Spleen (tissue), 13 donors: ENCODE measurements at places on chromosomes 5 and 9. TPM values are rescaled to one million over a fixed set of nuclear protein-coding genes. Genes with fewer than 3 reads are reported as not detected.

- H3K27ac ChIP-seq: no peak overlapping the region
- H3K36me3 ChIP-seq: no peaks in the 10 kb centered on the region
- no peak overlapping the region for H3K4me3 ChIP-seq
- no peaks in the 10 kb centered on the region for H3K27me3 ChIP-seq
Measured at GRCh38 chr5:53407373-53407772, 73.1 kb upstream of the FST start.

GRCh38 chr5:74288448-74289108 is 351.9 kb downstream of the ENC1 start:
- no peak overlapping the region for H3K4me3 ChIP-seq
- no peaks in the 10 kb centered on the region for H3K36me3 ChIP-seq
- no peaks in the 10 kb centered on the region for H3K4me1 ChIP-seq

DNA sequence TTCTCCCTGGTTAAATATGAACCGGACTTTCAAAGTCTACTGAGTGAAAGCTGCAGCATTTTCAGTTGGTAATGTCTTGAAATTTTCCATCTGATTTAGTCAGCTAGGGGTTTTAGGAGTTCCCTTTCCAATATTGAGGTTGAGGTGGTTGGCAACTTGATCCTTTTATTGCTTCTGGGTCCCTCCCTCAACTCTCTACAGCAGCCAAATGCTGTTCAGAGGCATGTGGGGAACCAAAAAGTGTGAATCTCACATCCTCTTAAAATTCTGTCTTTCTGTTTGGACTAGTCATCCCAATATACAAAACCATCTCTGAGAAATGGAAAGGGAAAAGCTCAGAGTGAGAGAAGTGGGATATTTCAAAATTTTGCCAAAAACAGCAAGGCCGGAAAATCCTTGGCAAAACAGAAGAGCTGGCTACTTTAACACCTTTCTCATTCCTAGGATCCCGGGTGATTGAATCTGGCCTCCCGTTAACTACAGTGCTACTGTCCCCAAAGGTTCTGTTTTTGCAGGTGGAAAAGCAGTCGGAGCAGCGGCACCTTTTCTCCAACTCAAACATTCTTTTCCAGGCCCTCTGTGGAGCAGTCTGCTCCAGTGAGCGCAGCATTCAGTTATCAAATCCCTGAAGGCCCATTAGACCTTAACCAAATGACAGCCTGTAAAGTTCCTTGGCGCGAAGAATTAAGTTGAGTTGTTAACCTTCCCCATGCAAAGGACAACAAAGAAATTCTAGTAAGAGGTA is 345.9 kb upstream of the NUDT12 start:
- H3K4me3 ChIP-seq: no peak overlapping the region
- H3K4me1 ChIP-seq: no peaks in the 10 kb centered on the region
- no peak for DNase-seq

Gene PIP5K1B
- 4.3 TPM for total RNA-seq

DNA sequence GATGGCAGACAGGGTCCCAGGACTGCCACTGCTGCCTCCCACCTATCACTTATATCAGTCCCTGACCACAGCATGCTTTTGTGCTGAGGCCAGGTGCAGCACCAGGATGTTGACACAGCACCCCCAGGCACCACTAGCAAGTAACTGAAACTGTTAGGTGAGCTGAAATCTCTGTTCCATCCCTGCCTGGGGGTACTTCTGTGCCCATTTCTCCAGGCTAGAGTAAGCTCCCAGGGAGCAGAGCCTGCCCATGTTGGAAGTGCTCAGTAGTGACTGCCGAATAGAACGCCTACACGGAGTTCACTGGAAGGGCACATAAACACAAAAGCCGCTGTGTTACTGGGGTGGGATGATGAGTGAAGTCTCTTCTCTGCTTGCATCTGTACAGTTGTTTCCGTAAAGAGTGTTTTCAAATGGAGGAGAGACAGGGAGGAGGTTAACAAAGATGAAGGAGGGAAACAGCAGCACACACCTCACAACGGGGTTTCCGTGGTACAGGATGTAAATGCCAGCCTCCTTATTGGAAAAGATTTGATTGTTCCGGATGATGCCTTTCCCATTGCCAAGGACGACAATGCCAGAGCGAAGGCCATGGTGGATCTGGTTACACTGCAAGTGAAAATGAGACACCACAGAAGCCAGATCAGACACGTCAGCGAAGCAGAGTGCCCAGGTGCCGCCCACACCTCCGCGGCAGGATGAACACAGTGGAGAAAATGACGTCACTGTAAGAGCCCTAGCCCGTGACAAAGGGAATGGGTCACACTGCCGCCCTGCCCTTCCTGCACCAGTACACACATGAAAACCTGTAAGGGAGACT is 43.1 kb downstream of the POLR1E start:
- peaks cover 3% of the 10 kb centered on the region for H3K4me1 ChIP-seq
- peak overlapping the region; percentile 58 for H3K27ac ChIP-seq

DNA sequence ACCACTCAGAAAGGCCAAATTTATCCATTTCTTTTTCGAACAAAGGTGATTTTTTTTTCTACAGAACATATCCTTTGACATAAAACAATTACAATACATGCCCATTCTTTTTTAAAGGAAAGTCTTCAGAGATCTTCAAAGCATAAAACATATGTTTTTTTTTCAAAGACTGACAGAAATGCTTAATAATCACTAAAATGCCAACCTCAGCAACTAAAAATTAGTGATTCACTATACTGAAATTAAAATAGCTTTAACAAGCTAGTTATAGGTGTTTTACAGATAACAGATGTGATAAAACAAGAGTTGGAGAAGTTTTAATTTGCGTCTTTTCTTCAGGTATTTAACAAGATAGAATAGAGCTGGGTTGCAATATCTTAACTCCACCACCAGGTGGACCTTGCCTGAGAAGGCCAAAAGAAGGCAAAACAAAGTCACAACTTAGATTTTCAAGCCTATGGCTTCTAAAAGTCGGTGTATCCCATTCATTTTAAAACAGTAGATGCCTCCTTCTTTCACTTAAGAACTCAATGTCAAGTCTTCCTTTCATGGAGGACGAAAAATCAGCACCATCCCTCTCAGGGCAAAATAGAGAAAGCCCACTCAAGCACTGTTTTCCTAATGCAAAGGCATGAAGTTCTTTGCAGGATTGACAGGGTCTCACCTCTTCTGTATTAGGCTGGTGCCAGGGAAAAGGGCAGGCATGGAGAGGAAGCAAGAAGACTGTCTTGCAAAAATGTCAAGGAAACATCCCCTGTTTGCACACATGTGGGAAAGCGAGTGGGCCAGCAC is 31.1 kb upstream of the CPLX2 start:
- DNase-seq: no peak
- H3K4me3 ChIP-seq: no peak overlapping the region
- no peaks in the 10 kb centered on the region for H3K36me3 ChIP-seq
- H3K27ac ChIP-seq: no peak overlapping the region

Gene TLE1
- 37.0 TPM for total RNA-seq

DNA sequence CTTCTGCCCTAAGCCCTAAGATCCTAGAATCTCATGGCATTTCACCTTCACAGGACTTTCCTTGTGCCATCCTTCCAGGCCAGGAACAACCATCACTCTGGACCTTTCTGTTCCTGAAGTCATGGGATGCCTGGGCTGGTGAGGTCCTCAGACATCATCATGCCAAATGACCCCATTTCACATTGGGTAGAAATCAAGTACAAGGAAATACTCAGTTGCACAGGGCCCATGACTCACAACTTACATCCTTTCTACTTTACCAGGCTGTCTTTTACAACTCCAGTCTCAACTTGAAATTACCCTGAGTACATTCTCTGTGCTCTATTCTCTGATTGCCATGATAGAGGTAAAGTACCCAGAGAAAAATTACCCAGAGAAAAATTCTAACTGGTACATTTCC is 167.1 kb downstream of the PIK3R1 start:
- H3K27ac ChIP-seq: peak overlapping the region; percentile 69
- H3K4me1 ChIP-seq: peaks cover 7% of the 10 kb centered on the region
- no peaks in the 10 kb centered on the region for H3K27me3 ChIP-seq
- H3K4me3 ChIP-seq: no peak overlapping the region
- H3K36me3 ChIP-seq: no peaks in the 10 kb centered on the region

Gene FOXD4
- 0.33 TPM for total RNA-seq

DNA sequence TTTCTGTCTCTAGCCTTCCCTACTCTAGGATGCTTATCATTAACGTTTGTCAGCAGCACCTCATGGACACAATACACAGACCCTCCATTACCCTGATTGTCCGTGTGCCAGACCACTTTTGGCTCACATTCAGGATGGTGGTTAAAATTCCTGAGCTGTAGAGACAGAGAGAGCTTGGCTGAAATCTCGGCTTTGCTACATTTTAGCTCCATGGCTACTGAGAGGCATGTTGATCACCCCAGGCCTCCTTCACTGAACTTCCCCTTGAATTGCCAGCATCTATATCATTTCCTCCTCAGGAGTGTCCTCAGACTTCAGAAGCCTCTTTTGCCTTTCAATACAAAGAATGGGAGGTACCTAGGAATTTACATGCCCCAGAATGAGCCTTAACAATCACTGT is 104.7 kb upstream of the ISL1 start:
- DNase-seq: no peak
- H3K4me3 ChIP-seq: no peak overlapping the region
- H3K4me1 ChIP-seq: no peaks in the 10 kb centered on the region
- H3K27ac ChIP-seq: no peak overlapping the region
- no peaks in the 10 kb centered on the region for H3K27me3 ChIP-seq

- H3K4me3 ChIP-seq: no peak overlapping the region
- no peak overlapping the region for H3K27ac ChIP-seq
- no peak for DNase-seq
- H3K36me3 ChIP-seq: no peaks in the 10 kb centered on the region
Measured at GRCh38 chr9:33800886-33801285, 5.5 kb downstream of the PRSS3 start.

- H3K36me3 ChIP-seq: no peaks in the 10 kb centered on the region
- no peaks in the 10 kb centered on the region for H3K4me1 ChIP-seq
- no peaks in the 10 kb centered on the region for H3K27me3 ChIP-seq
- DNase-seq: no peak
Measured at GRCh38 chr9:90064971-90065370, 460.2 kb downstream of the GADD45G start.

DNA sequence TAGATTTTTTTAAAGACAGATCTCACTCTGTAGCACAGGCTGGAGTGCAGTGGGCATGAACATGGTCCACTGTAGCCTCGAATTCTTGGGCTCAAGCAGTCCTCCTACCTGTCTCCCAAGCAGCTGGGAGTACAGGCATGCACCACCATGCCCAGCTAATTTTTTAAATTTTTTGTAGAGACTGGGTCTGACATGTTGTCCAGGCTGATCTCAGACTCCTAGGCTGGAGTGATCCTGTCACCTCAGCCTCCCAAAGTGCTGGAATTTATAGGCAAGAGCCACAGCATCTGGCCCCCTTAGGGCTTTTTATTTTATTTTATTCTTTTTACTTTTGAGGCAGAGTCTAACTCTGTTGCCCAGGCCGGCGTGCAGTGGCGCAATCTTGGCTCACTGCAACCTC is 56.4 kb downstream of the NSD1 start:
- no peak for DNase-seq
- no peak overlapping the region for H3K4me3 ChIP-seq
- H3K4me1 ChIP-seq: no peaks in the 10 kb centered on the region
- H3K27me3 ChIP-seq: no peaks in the 10 kb centered on the region
- H3K27ac ChIP-seq: no peak overlapping the region
- peaks cover 29% of the 10 kb centered on the region for H3K36me3 ChIP-seq

- no peaks in the 10 kb centered on the region for H3K27me3 ChIP-seq
- H3K27ac ChIP-seq: peak overlapping the region; percentile 43
- no peak for DNase-seq
- peak overlapping the region; percentile 77 for H3K4me3 ChIP-seq
- H3K4me1 ChIP-seq: peaks cover 47% of the 10 kb centered on the region
- H3K36me3 ChIP-seq: no peaks in the 10 kb centered on the region
Measured at GRCh38 chr9:134136118-134136995, 475 bp downstream of the WDR5 start.

- no peaks in the 10 kb centered on the region for H3K36me3 ChIP-seq
- H3K27ac ChIP-seq: no peak overlapping the region
- peak; percentile 38 for DNase-seq
- no peaks in the 10 kb centered on the region for H3K27me3 ChIP-seq
- H3K4me3 ChIP-seq: no peak overlapping the region
Measured at GRCh38 chr9:126117158-126117425, 209.5 kb upstream of the MVB12B start.

DNA sequence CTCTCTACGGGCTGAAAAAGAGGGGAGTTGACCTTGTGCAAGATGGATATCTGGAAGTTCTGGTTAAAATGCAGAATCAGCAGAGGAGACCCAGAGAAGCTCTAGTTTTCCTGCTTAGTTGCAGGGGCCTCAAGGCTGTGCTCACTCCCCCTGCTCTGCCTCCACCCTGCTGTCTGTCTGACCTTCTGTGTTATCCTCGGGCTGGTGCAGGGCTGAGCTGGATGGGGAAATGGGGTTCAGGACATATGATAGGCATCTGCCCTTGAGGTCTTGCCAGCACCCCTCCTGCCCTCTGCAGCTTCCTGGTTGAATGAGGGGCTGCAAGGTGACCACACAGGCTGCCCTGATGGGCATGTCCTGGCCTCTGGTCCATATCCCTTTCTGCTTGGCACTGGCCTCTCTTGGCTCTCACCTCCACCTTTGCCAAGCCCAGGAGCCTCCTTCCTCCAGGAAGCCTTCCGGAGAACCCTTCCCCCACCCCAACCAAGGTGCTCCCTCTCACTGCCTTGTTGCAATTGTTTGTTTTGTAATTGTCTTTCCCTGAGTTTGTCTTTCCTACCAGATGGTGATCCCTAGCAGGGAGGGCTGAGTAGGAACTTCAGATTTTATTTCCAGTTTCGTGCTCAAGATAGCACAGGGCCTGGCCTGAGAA is 1.3 kb downstream of the TMEM268 start:
- H3K4me1 ChIP-seq: peaks cover 47% of the 10 kb centered on the region
- peak overlapping the region; percentile 70 for H3K4me3 ChIP-seq
- DNase-seq: no peak
- no peaks in the 10 kb centered on the region for H3K27me3 ChIP-seq

- H3K36me3 ChIP-seq: peaks cover 7% of the 10 kb centered on the region
- H3K27me3 ChIP-seq: no peaks in the 10 kb centered on the region
- H3K27ac ChIP-seq: no peak overlapping the region
- DNase-seq: no peak
Measured at GRCh38 chr5:43712081-43712480, 109.1 kb downstream of the NNT start.

DNA sequence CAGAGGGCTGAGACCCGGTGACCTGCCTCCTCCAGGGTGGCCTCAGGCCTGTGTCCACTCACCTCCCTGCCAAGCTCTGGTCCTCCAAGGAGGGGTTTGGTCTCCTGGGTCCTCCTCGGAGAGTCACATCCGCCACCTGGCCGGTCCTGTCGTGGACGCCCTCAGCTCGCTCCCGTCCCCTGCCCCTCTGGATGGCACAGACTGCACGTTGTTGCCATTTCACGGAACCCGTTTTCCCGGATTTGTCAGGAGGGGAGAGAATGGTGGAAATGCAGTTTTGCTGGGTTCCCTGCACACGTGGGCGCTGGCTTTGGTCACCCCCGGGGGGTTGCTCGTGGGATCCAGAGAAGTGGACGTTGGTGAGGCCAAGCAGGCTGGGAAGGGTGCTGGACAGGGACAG is 62.7 kb downstream of the RXRA start:
- peaks cover 9% of the 10 kb centered on the region for H3K36me3 ChIP-seq
- no peak for DNase-seq
- H3K27ac ChIP-seq: no peak overlapping the region
- H3K27me3 ChIP-seq: no peaks in the 10 kb centered on the region

Gene CCL27
- total RNA-seq: not detected
